ENCODE measurements at places on chromosomes 4 and X.
A peak's percentile ranks its signal among the peaks of the same experiment; 100 is the strongest.

DNA sequence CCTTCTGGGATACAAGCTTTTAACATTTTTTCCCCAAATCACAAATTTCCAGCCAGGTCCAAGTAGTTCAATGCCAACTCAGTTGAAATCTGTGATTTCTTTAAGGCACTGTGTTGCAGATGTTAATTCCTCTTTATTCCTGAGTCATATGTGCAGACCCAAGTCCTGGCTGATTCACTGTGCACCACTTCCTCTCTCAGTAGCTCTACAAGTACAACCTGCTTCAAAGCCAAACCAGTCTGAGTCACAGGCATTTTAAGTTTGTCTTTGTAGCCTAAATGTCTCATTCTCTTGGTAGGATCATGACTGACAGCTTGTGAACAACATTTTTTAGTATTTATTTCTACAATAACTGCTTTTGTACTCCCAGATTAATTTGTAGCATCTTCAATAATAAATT, 165.6 kb upstream of the S100G start:
- DNase-seq, result peak; percentile 43

GRCh38 chr4:139554642-139554892, 1.5 kb downstream of the SETD7 start:
- DNase-seq, result no peak

GRCh38 chr4:156545003-156545785, 426.4 kb downstream of the PDGFC start:
- no peak for DNase-seq

- no peak for DNase-seq
Observed at GRCh38 chr4:176538217-176538925, 218.6 kb downstream of the SPCS3 start.

- DNase-seq, result peak; percentile 75
Observed at GRCh38 chr4:17511509-17511949, 361 bp downstream of the QDPR start.

DNA sequence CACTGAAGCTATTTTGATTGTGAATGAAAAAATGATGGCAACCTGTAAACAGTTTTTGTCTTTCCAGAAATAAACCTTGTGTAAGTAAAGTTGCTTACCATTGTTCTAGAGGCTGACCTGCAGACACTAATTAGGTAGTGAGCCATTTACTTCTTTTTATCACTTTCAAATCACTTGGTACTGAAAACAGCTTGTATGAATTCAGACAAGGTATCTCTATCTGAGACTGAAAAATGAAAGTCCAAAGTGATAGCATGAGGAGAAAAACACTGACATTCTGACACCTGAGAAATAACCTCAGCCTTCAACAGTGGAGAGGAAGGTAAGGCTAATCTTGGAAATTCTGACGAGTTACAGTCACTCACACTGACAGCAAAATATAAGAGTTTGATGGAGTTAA, 238.8 kb downstream of the GPC3 start:
- no peak for DNase-seq

DNA sequence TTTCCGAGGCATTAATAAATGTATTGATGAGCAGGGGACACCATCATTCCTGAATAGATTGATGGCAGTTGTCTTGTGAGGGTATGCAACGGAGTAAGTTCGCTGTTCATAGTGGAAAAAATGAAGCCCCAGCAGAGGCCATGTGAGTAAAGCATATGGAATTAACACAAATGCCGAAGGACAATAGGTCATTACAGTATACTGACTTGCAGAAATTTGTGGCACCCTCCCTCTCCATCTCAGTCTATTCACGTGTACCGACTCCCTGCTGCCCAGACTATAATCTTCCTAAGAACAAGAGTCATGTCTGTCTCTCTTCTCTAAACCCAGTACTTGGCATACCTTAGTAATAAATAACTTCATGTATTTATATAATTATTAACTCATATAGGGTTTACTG, 47.1 kb upstream of the PCDH10 start:
- DNase-seq, result no peak

DNA sequence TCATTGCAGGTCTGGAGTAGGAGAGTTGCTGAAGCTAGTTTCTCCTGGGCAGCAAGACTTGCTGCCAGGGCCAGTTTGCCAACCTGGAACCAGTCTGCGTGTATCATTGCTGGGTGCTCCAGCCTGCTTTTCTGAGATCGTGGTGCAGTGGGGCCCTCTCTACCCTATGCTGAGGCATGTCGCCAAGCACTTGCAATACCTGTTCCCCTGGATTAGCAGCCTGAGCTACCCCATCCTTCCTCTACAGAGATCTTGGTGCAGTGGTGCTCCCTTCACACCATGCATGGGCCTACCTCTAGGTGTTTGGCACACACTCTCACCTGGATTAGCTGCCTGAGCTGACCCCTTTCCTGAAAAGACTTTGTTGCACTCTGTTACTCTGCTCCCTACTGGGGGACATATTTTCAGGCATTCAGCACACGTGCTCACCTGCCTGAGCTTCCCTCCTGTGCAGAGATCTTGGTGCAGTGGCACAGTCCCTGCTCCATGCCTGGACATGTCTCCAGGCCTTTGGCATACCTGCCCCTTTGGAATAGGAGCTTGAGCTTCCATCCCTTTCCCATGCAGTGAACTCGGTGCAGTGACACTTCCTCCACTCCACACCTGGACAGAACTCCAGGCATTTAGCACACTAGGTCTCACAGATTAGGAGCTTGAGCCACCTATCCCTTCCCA, 133.7 kb upstream of the CXCL13 start:
- no peak for DNase-seq

DNA sequence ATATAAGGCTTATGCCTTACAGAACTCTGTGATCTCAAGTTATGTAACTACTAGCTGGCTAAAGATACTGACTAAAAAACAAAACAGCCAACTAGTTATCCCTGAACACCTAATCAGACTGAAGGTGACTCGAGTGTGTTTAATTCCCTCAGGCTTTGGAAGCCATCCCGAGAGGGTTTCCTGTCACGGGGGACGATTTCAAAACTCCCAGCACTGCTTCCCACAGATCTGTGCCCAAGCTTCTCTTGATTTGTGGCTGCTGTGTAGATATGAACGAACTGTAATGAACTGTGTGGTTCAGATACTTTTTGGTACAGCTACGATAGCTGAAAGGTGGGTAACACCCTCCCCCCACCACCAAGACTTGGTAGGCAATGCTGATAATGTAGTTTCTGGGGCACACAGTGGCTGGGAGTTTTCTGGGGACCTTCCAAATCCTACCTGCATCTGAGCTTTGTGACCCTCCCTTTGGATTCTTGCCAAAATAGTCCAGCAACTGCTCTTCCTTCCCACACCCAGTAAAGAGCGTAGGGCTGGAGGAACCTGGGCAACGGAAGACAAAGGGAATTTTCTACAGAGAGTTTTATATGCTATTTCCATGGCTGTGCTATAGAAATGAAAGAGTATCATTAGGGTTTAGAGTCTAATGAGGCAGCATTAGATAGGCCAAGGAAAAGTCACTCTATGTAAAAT, 148.8 kb downstream of the MGST2 start:
- DNase-seq, result no peak

DNA sequence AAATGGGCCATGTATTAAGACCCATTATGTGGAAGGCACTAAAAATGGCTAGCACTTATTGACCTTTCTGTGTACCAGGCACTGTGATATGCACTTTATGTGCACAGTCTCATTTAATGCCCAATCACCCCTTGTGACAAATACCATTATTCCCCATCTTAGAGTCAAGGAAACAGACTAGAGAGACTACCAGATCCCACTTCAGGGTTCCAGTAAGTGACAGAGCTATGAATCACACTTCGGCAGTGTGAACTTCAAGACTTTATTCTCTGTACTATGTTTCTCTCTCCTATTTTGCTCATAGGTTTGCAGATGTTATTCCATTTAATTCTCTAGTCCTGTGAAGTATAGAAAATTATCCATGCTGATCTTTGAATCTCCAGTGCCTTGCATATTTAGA, 107.0 kb downstream of the NFKB1 start:
- no peak for DNase-seq

- DNase-seq, result no peak
Observed at GRCh38 chrX:133794126-133794525, 191.3 kb downstream of the GPC3 start.

DNA sequence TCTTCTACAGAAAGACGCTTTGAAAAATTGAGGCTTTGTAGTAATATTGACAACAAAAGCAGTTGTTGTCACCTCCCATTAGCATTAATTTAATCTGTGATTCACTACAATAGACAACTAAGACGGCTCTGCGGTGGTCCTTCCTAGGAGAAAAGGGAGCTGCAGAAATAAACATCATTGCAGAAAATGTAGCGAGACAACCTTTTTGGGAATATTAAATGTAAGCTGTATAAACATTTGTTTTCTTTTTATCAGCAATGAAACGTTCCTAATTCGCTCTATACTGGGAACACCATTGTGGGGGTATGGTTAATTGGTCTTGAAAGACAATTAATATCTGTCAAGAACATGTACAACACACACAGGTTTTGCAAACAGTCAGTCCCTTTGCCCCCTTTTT, 583.3 kb upstream of the TENM3 start:
- no peak for DNase-seq

DNA sequence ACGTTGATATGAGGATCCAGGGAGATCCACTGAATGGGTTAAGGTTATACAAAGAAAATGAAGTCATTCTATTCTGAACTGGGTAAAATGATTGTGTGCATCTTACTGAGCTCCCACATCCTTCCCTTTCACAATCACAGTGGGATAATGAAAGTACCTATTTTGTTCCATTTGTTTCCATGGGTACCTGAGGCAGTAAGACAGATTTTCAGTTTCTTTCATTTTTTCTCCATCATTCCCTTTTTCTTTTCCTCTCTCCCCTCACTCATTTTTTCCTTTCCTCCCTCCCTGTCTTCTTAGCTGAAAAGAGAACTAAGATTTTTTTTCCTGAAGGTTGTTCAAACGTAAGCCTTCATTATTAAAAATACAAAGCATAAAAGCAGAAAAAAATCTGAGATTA, 4.6 kb downstream of the GRIA2 start:
- DNase-seq, result no peak

GRCh38 chr4:177008071-177008835, 215.5 kb upstream of the VEGFC start:
- no peak for DNase-seq

DNA sequence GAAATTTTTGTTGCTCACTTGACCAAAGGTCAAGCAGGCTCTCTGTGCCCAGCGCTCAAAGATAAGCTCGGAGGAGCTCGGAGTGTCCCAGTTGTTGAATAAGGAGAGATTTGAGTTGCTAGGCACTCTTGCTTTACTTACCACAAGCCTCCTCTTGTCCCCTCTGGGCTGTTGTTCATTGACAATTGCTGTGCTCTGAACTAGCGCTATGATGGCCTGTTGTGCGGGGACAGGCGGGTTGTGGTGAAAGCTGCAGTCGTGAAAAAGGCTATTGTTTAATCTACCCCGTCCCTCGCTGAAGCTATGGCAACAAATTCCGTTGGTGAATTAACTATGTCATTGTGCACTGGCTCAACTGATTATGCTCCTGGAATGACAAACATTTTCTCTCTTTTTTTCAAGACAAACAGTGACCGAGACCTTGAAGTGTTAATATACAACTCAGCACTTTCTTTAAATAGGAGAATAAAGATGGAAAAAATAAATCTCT, 21.0 kb upstream of the POLA1 start:
- no peak for DNase-seq

GRCh38 chrX:121598356-121598755, 550.9 kb downstream of the GLUD2 start:
- DNase-seq, result no peak
